ENCODE measurements at places on chromosomes 6 and 20. TPM values are rescaled to one million over a fixed set of nuclear protein-coding genes. Genes with fewer than 3 reads are reported as not detected.

DNA sequence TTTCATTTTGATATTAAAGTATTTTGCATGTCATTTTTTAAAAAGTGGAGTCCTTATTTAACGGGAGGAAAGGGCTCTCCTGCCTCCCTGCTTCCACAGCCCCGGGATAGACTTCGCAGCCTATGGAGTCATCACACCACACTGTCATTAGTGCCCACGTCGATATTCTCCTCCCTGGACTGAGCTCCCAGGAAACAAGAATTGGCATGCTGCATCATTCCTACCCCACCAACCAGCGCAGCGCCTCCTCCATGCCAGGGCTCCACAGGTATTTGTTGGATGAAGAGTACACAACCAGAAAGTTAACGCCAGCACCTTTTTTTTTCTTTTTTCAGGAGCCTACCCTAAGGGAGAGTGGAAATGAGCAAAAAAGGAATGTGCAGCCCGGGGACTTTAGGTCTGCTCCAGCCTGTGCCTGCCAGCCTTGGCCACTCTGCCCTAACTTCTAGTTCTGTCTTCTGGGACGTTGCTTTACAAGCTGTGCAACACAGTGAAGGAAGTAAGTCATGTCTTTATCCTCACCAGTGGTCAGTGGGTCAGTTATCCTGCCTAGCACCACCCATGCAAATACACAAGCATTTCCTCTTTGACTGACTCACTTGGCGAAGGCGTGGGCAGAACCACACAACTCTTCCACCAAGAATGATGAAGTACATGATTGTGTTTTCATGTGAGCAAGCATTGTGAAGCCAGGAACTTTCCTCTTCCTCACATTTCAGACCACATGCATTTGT lies 180.7 kb upstream of the UST start:
- no peak for DNase-seq

DNA sequence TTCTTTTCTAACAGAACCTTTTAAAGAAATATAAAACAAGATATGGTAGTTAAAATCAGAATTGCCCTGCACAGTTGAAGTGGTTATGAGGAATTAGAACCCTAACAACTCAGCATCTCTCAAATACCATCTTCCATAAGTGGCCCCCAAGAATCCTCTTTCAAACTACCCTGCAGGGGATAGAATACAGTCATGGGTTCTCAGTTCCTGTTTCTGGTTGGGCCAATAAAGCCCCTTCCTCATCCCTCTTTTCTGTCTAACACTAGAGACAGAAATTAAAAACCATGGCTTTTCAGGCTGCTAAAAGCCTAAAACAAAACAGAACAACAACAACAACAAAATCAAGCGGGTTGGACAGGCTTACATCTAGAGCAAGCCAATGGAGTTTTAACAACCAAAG lies 6.7 kb upstream of the LCA5 start:
- no peak for DNase-seq

DNA sequence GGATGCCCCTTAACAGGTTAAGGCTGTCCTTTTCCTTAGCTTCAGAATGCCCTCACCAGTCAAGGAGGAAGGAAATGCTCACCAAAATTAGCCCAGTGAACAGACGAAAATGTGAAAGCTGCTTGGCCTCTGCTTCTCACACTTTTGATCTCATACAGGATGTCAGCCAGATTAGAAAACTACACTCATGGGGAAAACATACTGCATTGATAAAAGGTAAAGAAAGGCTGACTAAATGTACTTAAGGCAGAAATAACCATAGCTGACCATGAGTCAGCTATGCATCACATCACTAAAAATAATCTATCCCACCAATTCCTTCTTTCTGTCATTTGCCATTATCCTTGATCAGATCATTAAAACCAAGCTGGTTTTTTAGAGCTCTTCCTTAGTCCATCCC lies 198.4 kb upstream of the TENT5A start:
- no peak for DNase-seq

SLC17A1 gene
- total RNA-seq = not detected

SRMS gene
- total RNA-seq = 0.26 TPM
